ENCODE measurements at places on chromosomes 1 and 21. TPM values are rescaled to one million over a fixed set of nuclear protein-coding genes. Genes with fewer than 3 reads are reported as not detected.

C1orf141 gene
- total RNA-seq, result not detected

RGS4 gene
- 0.21 TPM for total RNA-seq

SRSF10 gene
- 33.7 TPM for total RNA-seq

FAM110D gene
- not detected for total RNA-seq

CR2 gene
- total RNA-seq, result not detected

CD2 gene
- total RNA-seq, result not detected

CACHD1 gene
- total RNA-seq, result 2.2 TPM

CYP4A22 gene
- not detected for total RNA-seq

TFAP2E gene
- total RNA-seq, result 0.48 TPM

CELA2B gene
- total RNA-seq, result not detected

SORT1 gene
- total RNA-seq, result 14.9 TPM

PCSK9 gene
- total RNA-seq, result 39.8 TPM

PRAMEF27 gene
- not detected for total RNA-seq

AK5 gene
- not detected for total RNA-seq

CYP2J2 gene
- total RNA-seq, result 1.1 TPM

GIPC2 gene
- 0.48 TPM for total RNA-seq

LCE1A gene
- not detected for total RNA-seq

KLHDC7A gene
- not detected for total RNA-seq

FAM43B gene
- total RNA-seq, result not detected

SRP9 gene
- total RNA-seq, result 210 TPM

ZYG11A gene
- total RNA-seq, result 0.48 TPM

PGLYRP3 gene
- not detected for total RNA-seq

RPS27 gene
- total RNA-seq, result 1,885 TPM

CDK18 gene
- 19.5 TPM for total RNA-seq

LORICRIN gene
- not detected for total RNA-seq
